Fibroblast of the aortic adventitia (primary cell): ENCODE measurements at places on chromosomes 12 and 14.
A peak's percentile ranks its signal among the peaks of the same experiment; 100 is the strongest.

DNA sequence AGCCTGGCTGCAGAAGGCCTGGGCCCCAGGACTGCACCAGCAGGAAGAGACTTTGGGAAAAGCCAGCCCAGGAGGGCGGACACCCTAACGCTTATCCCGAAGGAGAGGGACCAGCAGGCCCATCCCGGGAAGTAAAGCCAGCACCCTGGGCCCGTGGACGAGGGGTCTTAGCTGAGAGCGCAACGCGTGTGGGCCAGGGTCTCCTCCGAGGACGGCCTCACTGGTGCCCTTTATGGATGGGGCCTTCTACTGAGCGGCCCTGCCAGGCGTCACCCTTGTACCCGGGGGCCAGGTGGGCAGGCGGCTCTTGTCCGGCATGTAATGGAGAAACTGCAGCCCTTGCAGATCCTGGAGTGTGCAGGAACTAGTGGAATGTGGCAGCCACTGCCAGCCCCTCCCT, 14.1 kb downstream of the TEDC1 start:
- no peak for DNase-seq

GRCh38 chr12:67077617-67078016, 191.5 kb upstream of the CAND1 start:
- peak; percentile 41 for DNase-seq

DNA sequence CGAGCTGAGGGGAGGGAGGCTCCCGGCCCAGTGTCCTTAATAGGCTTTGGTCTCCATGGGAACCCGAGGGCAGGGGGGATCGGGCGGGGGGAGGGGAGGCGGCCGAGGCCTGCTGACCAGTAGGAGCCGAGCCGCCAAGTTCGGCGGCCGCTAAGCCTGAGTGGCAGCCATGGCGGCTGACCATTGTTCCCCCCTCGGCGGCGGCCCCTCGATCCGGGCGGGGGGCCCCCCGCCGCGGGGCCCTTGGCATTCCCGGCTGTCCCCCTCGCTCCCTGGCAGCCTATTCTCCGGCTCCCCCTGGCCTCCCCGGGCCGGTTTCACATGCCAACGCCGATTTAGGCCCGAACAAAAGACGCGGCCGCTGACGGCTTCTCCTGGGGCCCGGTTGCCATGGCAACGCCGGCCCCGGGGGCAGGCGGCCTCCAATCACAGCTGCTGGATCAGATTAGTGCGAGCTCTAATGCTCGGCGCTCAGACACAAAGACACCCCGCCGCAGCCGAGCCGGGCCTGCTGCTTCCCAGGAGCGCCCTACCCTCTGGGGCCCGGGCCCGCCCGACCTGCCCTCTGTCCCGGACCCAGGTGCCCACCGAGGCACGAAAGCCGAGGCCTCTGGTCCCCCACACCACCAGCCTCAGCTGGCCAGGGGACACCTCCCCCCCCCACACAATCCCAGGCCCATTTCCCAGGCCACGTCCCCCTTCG, 7.3 kb downstream of the MSI1 start:
- DNase-seq = peak; percentile 45

DNA sequence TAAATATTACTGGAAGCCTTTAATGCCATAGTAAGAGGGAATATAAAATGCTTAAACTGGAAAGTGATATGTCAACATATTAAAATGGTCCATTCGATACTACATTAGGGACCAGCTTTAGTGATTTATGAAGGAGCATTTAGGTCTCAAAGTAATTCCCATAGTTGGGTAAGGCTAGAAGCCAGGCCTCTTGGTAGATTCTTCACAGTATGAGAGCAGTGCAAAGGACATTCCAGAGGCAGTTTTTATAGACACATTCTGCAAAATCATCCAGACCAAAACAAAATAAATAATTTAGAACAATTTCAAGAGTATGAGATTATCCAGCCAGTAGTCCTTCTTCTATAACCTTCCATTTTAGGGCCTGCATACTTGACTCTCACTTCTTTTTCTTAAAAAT, 142.6 kb upstream of the PDZRN4 start:
- no peak for DNase-seq

GRCh38 chr12:48681399-48681709, 684 bp downstream of the KANSL2 start:
- DNase-seq = no peak
